Right hindlimb (tissue), 1 donor: ENCODE measurements at places on chromosomes 11 and 22.
A peak's percentile ranks its signal among the peaks of the same experiment; 100 is the strongest.

GRCh38 chr11:110728883-110729282 lies 16.6 kb upstream of the ARHGAP20 start:
- no peak for DNase-seq

DNA sequence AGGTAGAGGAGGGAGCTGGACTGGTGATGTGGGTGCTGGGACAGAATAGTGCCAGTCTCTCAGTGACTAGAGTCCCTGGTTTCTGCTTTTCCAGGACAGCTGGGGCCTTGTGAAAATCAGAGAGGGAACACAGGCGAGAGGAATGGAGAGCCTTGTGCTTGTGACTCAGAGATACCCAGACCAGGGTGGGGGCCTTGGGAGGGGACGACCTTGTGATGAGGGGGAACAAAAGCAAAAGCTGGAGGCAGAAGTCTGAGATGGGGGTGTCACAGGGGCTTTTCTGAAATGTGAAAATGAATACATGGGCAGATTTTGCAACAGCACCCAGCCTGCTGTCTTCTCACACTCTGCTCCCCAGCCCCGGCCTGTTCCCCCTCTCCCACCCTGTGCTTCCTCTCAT lies 3.4 kb upstream of the NR1H3 start:
- DNase-seq = peak; percentile 46

DNA sequence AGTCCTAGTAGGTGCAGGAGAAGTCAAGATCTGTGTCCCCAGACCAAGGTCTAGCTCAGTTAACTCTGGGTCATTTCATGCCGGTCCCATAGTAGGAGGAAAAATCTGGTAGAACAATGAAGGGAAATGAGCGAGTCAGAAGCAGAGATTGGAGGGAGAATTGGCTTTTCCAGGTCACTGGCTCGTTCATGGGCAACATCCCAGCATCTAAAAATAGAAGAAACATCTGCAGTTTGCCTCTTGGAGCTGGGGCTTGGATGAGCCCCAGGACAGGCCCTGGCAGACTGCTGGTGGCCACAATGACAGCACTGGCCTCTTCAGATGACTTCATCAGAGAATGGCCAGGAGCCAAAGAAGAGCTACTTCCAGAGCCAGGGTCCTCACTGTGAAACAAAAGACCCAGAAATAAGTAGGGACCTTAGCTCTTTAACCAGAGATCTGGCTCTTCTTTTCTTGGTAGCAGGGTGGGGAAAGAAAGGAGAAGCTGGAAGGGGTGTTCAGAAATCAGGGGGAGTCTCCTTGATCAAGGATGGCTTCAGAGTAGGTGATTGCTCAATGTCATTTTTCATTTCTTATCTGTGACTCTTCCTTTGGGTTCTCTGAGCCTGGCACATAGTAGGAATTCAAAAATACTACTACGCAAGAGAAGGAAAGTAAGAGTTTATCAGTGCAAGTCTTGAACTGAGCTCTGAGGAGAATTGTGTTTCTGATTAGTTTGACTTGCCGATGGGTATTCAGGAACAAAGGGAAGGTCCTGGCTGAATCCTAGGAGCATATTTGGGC lies 102.6 kb downstream of the TMPRSS5 start:
- DNase-seq = peak; percentile 53

- DNase-seq = no peak
Measured at GRCh38 chr11:68099474-68100405, 21.4 kb downstream of the CHKA start.
